ENCODE measurements at places on chromosomes 12 and 14. TPM values are rescaled to one million over a fixed set of nuclear protein-coding genes. Genes with fewer than 3 reads are reported as not detected.
A peak's percentile ranks its signal among the peaks of the same experiment; 100 is the strongest.

DNA sequence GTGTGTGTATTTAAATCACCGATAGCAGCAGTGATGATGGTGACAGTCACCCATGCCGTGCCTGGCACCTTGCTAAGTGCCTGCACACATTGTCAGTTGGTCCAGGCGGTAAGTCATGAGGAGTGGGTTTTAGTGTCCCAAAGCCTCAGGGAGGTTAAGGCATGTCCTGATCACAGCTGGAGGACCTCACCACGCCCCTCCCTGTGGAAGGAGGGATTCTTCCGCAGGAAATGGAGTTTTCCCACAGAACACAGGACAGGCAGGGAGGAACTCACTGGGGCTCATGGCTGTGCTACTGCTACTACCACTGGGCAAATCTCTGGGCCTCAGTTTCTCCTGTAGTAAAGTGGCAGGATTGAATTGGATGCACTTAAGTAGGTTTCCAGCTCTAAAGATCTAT lies 142.3 kb downstream of the CACNA1C start:
- DNase-seq = no peak

GRCh38 chr14:73180385-73180805 lies 44.1 kb downstream of the PSEN1 start:
- DNase-seq = no peak

DNA sequence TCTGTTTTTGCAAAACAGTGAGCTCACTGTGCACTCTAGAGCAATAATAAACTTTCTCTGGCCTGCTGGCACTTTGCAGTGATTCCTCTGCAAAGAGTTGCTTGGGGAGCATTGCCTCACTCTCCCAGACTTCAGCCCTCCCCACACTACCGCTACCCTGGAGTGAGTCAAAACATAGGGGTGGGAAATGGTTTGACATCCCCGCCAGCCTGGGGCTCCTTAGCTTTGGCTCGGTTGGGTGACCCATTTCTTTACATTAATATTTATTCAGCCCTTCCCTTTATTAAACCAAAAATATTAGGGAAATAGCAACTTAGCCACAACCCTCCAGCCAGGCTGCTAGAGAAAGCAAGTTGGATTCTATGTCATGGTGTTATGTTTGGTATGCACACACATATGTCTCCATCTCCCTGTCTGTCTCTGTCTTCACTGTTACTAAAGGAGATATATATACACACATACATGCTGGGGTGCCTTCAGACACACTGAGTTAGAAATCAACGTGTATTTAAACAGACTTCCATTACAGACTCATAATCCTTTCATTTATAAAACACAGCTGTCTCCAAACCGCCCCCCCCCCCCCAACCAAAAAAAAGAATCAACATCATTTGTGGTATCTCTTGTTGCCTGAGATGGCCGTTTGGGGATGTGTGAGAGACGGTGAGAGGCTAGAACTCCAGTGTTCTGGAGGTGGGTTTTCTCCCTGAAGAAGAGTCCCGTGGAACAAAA lies 3.4 kb upstream of the IRF2BPL start:
- DNase-seq = peak; percentile 67

- no peak for DNase-seq
These were observed 57.6 kb downstream of the ST8SIA1 start for GRCh38 chr12:22276867-22277266.

- peak; percentile 66 for DNase-seq
These were observed 67.1 kb upstream of the DCN start for GRCh38 chr12:91249518-91250272.

DNA sequence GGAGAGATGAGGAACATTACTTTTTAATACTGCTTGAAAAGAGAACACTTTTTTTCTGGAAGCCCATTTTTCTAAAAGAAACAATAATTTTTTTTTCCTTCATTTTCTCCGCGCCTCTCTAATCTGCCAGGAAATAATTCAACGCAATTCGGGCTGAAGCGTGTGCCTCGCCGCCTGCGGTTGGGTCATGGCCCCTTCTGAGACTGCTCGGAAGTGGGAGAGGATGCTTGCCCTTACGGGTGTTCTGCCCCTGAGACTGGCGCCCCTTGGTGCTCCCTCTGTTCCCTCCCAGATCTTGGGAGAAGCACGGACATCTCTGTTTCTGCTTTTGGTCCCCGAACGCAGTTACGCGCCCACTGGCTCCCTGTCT lies 332 bp upstream of the TBC1D30 start:
- no peak for DNase-seq

- no peak for DNase-seq
These were observed 2.7 kb downstream of the TTC6 start for GRCh38 chr14:37597914-37598746.

GRCh38 chr14:93081876-93082570 lies 33.7 kb downstream of the ITPK1 start:
- DNase-seq = peak; percentile 83

- DNase-seq = peak; percentile 16
These were observed 157.5 kb upstream of the ATF7IP start for GRCh38 chr12:14207905-14208551.

GRCh38 chr12:95054206-95054605 lies 19.2 kb downstream of the NR2C1 start:
- DNase-seq = peak; percentile 9

DNA sequence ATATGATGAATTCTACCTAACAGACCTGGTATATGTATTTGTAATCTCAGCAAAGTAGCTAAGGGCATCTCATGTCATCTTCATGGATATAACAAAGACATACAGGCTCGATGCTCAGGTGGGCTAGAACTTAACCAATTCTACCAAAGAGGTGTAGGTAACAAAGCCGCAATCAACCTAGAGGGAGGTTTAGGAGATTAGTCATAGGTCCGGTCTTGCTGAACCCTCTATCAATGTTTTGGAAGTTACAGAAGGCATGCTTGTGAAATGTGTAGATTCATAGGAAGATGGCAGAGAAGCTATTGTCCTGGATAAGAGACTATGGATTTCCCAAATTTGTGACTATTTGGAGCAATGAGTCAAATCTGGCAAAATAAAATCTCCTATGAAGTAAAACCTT lies 42.6 kb upstream of the SYCP3 start:
- DNase-seq = no peak

- no peak for DNase-seq
These were observed 36.8 kb downstream of the IQSEC3 start for GRCh38 chr12:103169-103981.

GRCh38 chr14:84864548-84865271 lies 665.2 kb upstream of the FLRT2 start:
- no peak for DNase-seq

GRCh38 chr12:51666696-51667095 lies 75.7 kb downstream of the SCN8A start:
- no peak for DNase-seq

JAG2 gene
- total RNA-seq = 58.5 TPM

OR6C4 gene
- not detected for total RNA-seq

RD3L gene
- not detected for total RNA-seq

PMEL gene
- total RNA-seq = 2.1 TPM

AVPR1A gene
- 27.1 TPM for total RNA-seq

ADSS1 gene
- total RNA-seq = 98.8 TPM

FAM222A gene
- 3.1 TPM for total RNA-seq
